ENCODE measurements at places on chromosomes 3 and 15.

- DNase-seq: no peak
Observed at GRCh38 chr15:38438031-38438986, 15.6 kb upstream of the FAM98B start.

DNA sequence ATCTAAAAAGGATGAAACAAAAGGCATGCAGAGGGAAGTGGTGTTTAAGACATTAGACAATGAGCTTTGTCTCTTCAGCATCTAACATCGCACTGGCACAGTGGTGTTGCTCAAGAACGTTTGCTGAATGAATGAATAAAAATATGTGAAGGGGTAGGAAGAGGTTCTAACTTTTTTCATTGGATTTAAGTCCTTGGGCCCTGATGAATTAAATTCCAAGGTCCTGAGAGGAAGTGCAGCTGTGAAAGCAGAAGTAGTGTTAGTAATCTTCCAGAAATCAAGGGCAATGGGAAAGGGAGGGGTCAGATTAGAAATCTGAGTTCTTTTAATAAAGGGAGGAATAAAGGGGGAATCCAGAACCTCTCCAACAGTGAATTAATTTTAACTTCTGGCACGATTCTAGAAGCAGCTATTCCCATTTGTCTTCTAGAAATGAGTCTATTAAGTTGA, 29.6 kb downstream of the TLNRD1 start:
- DNase-seq: no peak

- DNase-seq: no peak
Observed at GRCh38 chr15:74295800-74296199, 59.7 kb downstream of the CCDC33 start.

GRCh38 chr3:53238051-53238850, 17.6 kb downstream of the TKT start:
- no peak for DNase-seq

GRCh38 chr3:35800960-35801459, 161.7 kb downstream of the ARPP21 start:
- no peak for DNase-seq

DNA sequence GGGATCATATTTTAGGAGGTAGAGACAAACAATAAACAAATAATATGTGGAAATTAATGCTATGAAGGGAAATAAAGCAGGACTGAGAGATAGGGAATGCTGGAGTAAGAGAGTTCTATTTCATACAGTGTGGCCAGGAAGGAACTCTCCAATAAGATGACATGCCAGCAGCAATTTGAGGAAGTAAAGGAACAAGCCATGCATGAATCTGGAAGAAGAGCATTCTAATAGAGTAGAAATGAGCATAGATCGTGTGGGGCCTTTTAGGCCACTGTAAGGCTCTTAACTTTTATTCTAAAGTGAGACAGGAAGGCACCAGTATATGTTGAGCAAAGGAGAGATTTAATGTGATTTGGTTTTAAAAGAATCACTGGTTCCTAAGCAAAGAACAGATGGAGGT, 126.3 kb downstream of the DMXL2 start:
- no peak for DNase-seq

GRCh38 chr3:106850437-106850836, 526.8 kb upstream of the CCDC54 start:
- DNase-seq: no peak

DNA sequence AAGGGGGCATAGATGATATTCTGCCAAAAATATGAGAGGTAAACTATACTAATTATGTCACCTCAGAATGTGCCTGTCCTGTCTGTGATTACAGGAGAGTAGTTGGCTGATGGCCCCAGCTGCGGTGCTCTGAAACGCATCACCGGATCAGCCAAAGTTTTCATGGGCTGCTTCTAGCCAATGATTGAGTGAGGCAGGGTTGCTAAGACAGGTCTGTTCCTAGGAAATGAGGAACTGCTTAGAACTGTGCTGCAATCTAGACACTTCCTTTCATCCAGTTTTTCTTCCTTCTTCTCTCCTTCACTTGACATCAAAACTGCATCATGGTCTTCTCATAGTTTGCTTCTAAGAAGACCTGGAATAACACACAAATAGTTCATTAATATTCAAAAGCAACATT, 124.0 kb downstream of the KCNH8 start:
- DNase-seq: no peak

DNA sequence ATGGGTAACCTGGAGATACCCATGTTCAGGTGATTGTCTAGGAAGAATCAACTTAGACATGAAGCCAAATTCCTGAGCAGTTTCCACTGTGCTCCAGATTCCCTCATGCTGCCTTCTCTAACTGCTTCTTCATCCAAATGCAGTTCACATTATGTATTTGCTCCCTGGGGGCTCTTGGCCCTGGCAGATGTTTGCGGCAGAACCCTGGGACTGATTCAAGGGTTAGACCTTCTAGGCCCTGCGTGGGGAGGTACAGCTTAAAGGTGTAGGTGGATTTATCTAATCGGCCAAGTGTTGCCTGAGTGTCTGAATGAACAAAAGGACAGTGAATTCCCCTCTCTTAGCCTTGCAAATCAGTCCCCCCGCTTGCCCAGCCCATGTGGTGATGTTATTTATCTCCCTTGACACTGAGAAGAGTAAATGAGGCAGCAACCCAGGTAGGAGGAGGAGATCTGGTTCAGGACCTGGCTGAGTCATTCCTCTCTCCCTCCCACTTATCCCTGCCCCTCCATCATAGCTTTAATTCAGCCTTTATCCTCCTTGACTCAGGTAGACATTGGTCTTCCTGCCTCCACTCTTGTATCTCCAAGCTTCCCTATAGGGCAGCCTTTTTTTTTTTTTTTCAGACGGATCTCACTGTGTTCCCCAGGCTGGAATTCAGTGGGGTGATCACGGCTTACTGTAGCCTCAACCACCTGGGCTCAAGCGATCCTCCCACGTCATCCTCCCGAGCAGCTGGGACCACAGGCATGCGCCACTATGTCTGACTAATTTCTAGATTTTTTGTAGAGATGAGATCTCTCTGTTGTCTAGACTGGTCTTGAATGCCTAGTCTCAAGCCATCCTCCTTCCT, 54.8 kb downstream of the MAGEF1 start:
- DNase-seq: no peak

DNA sequence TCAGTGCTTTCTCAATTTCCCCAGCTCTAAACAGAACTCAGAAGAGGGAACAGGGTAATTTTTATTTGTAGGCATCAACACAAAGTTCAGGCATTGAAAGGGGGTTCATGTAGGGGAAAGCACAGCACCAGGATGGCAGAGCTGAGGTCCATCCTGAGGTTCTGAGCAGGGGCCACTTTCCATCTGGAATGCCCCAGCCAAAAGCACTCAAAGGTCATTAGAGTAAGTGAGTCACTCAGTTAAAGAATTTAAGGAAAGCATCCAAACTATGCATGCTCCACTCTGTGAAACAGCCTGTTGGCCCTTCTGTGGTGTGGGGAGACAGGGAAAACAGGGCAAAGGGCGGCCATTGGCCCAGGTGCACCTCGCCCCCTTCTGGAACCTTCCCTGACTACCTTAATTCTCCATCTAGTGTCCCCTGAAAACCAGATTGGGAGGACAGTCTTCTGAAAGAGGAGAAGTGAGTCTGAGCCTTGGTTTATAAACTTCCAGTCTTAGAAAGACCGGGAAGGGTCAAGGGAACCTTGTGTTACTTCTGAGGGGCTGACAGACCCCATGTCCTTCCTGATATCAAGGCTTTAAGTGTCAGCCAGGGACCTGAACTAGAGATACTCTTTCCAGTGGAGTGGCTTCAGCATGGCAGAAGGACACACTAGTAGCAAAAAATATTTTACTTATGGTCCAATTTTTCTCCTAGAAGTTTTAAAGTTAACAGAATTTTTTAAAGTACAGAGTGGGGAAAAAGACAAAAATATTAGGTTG, 133.3 kb downstream of the MYLK start:
- no peak for DNase-seq
